ENCODE measurements at places on chromosomes 1 and 21. TPM values are rescaled to one million over a fixed set of nuclear protein-coding genes. Genes with fewer than 3 reads are reported as not detected.
A peak's percentile ranks its signal among the peaks of the same experiment; 100 is the strongest.

GRCh38 chr1:86466986-86467385, 1.7 kb upstream of the CLCA1 start:
- DNase-seq = no peak

GRCh38 chr1:18999359-18999758, 42.9 kb upstream of the IFFO2 start:
- peak; percentile 3 for DNase-seq

DNA sequence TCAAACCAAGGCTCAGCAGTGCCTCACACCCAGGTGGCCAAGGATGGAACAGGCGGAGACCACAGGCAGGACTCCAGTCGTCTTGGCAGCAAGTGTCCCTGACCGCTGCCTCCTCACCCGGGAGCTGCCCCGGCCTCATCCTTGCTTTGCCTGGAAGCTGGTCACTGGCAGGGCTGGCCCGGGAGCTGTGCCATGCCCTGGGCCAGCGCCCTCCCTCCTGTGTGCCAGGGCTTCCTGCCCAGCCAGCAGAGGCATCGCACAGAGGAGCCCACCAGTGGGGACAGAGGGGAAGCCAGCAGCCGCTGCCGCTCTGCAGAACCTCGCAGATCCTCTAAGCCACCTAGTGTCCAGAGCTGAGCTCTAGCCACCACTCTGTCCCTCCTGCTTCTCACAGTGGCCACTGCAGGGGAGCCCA, 7.8 kb downstream of the CASZ1 start:
- DNase-seq = peak; percentile 50

ZNF593 gene
- polyA plus RNA-seq = 26.6 TPM

DNA sequence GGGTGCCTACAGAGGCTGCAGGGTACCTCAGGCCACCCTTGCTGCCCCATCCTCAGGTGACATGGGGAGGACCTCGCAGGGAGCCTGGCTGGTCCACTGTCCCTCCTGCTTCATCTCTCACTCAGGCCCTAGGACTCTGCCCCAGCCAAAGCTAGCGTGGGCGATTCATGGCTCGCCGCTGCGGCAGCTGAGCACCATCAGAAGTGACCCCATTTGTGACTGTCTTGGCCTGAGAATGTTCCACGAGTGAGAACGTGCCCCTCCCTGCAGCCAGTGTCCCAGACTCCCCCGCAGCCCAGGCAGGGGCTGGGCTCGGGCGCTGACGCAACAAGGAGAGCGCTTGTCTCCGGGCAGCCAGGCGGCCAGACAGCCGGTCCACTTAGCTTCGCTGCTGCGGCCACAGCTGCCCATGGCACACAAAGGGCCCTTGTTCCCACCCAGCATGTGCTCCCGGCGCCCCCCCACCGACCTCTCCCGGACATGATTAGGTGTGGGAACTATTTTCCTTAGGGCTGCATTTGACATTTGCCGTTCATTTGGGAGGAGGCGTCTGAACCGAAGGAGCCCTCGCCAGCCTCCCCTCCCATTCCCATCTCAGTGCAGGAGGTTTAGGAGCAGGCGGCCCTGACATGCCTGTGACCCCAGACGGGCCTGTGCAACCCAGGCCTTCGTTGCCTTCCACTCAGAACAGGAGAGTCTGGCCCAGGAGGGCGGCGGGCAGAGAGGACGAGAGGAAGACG, 19.3 kb upstream of the POFUT2 start:
- peak; percentile 57 for DNase-seq

FCGR3A gene
- polyA plus RNA-seq = 11.9 TPM

GRCh38 chr1:210362526-210362925, 33.8 kb downstream of the HHAT start:
- no peak for DNase-seq

IQGAP3 gene
- polyA plus RNA-seq = 16.6 TPM

DNA sequence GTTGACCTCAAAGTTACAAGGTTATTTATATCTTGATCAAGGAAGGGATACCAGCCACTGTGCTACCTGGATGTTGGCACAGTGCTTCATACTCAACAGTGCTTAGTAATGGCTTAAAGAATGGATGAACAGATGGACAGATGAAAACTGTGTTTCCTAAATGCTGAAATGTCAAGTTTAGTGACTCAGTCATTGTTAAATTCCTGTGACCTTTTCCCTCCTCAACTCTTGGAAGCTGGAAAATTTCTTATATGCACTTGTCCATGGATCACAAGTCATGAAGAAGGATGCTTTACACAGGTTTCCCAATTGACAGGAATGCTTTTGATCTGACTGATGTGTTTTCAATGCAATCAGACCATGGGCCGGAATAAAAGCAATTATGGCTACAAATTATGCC, 39.6 kb upstream of the SLC19A2 start:
- no peak for DNase-seq

DNA sequence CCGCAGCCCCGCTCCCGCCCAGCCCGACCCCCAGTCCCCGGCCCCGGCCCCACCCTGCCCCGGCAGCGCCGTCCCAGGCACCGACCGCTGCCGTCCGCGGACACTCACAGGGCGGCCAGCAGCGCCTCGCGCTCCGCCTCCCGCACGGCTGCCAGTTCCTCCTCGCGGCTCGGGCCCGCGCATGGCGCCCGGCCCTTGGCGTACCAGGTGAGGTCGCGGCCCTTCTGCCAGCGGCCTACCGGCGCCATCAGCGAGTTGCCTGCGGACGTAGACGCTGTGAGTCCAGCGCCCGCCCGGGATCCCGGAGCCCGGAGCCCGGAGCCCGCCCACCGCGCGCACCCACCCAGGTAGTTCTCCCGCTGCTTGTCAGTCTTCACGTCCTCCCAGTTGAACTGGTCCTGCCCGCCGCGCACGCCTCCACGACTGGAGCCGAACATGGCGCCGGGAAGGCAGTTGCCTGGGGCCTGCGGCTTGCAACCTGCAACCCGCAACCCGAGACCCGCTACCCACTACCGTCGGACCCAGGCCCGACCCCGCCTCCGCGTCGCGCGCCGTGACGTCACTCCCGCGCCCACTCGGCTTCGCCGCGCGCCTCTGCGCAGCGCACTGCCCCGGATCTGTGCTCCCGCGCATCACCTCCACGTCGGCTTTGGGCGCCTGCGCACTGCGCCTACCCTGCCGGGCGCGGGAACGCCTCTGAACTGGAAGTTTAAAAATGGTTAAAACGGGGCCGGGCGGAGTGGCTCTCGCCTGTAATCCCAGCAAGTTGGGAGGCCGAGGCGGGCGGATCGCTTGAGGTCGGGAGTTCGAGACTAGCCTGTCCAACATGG, at the start of gene C1orf35:
TSS of gene C1orf35 (minus strand) at position 535 of the 830 bp plus-strand sequence. CDS start at position 437, 98 bp downstream.
- peak; percentile 97 for DNase-seq

- no peak for DNase-seq
These were observed 27.7 kb upstream of the DYRK1A start for GRCh38 chr21:37338671-37339551.

GRCh38 chr1:5651964-5652821, 340.0 kb downstream of the NPHP4 start:
- DNase-seq = peak; percentile 58

DNA sequence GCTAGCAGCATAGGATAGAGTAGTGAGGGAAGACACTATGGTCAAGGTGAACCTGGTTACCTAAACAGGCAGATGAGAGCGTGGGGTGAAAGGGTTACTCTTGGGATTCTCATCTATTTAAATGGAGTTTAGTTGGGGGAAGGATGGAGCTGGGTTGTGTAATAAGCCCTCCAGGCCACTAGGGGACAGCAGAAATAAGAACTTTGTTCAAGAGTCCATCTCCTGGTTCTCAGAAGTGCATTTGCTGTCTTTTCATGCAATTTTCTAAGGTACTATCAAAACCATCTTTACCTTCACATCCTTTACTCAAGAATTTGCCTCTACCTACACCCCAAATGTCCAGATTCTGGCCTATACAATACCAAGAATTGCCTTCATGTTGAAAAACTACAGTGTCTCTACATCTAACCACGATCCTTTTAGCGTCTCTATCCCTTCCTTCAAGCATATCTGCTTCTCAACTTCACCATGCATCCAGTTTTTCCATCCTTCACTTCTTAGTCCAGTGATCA, 28.0 kb downstream of the SLAMF1 start:
- no peak for DNase-seq

S100A12 gene
- polyA plus RNA-seq = 1.1 TPM

UTS2 gene
- polyA plus RNA-seq = not detected

KIF21B gene
- 34.3 TPM for polyA plus RNA-seq

- DNase-seq = no peak
These were observed 130.4 kb downstream of the SYT2 start for GRCh38 chr1:202579806-202580205.

- DNase-seq = no peak
These were observed 18.0 kb downstream of the PIK3C2B start for GRCh38 chr1:204476563-204476962.

DNA sequence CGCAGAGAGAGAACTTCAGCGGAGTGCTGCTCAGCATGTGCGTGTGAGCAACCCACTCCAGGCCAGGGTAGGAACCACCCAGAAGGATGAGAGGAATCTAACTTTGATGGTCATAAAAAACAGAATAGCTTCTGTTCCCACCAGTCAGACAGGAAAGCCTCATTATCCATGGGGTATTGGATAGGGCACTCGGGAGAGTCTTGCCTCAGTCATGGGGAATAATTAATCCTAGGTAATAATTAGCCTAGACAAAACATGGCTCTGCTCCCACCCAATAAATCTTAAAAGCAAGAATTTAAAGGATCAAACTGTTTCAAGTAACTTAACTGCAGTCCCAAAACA, 35.3 kb downstream of the LDLRAD1 start:
- DNase-seq = no peak

DNA sequence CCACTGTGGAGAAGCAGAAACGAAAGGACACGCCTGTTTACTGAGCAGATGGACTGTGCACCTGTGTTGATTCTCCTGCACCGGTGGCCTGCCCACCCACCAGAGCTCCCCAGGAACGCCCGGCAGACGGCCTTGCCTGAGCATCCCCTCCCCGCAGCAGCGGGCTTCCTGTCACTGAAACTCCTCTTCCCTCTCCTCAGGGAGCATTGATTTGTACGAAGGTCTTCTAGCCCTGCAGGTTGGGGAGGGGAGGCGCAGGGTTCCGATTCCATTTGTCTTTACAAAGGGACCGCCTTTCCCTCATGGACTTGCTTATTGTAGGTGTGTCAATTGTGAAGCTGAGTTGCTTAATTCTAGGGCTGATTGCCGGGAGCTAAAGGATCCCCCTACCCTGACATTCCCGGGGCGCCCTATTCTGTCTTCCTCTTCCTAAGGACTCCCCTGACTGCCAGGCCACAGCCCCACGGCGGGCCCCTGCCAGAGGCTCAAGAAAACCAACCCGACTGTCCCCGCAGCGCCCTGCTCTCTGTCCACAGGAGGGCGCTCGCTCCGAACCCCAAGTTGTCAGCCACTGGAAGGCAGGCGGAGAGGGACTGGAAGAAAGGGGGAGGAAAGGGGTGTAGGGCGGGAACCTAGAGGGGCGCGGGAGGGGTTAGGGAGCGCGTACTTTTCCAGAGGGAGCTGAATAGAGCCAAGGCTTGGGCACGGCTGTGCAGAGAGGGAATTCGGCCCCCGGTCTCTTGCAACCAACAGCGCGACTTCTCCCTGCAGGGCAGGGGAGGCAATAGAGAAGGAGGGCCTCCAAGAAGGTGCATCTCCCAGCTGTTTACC, 2.8 kb downstream of the S100A6 start:
- DNase-seq = peak; percentile 83

GRCh38 chr1:242754125-242754524, 229.6 kb upstream of the PLD5 start:
- no peak for DNase-seq

DNA sequence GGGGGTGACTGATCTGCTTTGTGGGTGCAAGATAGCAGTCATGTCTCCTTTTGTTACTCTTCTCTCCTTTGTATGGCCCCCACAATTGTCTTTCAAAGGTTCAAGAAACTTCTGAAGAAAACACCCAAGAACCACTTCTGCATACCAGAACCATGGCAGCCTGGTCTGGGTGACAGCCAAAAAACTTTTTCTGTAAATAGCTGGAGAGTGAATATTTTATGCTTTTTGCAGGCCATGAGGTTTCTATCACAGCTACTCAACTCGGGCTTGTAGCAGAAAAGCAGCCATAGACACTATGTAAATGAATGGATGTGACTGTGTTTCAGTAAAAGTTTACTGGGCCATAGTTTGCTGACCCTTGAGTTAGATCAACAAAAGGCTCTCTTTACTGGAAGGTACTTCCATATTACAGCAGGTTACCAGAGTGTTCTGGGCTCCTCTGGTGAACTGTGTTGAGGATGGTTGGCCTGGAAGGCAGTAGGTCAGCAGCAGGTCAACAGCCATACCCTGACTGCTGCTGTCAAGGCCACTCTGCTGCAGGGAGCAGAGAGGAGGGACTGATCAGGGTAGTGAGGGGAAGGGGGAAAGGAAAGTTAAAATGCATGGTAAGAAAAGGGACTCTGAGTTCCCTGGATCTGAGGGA, 116.4 kb downstream of the GDAP2 start:
- DNase-seq = no peak

DNA sequence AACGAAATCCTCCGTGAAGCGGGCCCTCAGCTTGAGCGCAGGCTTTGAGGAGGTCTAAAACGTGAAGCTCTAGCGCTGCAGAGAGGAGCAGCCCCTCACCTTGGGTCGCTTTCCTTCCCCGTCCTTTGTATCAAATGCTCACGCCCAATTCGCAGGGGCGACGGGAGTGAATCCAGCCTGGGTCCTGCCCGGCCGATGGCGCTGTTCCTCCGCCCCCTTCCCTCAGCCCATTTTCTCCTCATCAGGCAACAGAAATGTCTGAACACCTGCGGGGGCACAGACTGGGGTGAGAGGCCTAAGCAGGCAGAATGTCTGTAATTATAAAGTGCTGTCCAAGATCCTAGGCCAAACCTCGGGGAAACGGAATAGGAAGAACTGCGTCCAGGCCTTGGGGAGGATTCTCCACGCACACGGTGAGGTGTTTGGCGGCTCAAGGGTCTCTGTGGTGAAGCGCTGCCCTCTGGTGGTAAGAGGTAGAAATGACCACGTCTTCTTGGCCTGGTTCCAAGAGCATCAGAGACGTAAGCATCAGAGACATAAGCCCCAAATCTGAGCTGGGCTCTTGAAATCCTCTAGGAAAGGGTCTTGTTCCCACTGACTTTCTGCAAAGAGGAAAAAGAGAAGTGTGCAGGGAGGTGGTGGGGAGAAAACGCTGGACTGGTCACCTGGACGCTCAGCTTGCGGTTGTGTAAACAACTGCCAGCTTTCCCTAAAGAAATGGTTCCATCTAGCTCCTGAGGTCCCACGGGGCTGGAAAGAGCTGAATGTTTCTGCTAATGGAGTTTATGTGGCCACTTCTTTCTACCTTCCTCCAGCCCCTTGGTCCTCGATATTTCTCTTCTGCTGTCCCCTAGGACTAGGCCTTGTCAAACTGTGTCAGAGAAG, 92.1 kb upstream of the CD53 start:
- peak; percentile 97 for DNase-seq

- no peak for DNase-seq
These were observed 1.4 kb downstream of the MAP1LC3C start for GRCh38 chr1:241997401-241997998.

S100A3 gene
- 0.71 TPM for polyA plus RNA-seq

GRCh38 chr1:52032785-52033131, 852 bp downstream of the KTI12 start:
- no peak for DNase-seq

DNA sequence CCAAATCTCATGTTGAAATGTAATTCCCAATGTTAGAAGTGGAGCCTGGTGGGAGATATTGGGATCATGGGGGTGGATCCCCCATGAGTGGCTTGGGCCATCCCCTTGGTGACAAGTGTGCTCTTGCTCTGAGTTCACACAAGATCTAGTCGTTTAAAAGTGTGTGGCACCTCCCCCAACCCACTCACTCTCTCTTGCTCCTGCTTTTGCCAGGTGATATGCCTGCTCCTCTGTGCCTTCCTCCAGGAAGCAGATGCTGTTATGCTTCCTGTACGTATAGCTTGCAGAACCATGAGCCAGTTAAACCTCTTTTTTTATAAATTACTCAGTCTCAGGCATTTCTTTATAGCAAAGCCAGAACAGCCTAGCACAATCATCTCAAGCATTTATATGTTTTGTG, 23.0 kb upstream of the HSPA13 start:
- DNase-seq = no peak

GRCh38 chr1:239772446-239772845, 319.2 kb upstream of the FMN2 start:
- DNase-seq = no peak

Data from brain (organoid and tissue), 16 donors.